Activated CD8-positive, alpha-beta memory T cell treated with anti-CD3 and anti-CD28 coated beads for 48 hours (primary cell): ENCODE measurements at places on chromosomes 3 and 15.

- no peak for DNase-seq
Observed at GRCh38 chr3:183541235-183541655, 14.3 kb downstream of the KLHL6 start.

- DNase-seq, result no peak
Observed at GRCh38 chr15:41039121-41039520, 77.0 kb downstream of the INO80 start.

- no peak for DNase-seq
Observed at GRCh38 chr15:70742928-70743327, 20.4 kb downstream of the UACA start.

DNA sequence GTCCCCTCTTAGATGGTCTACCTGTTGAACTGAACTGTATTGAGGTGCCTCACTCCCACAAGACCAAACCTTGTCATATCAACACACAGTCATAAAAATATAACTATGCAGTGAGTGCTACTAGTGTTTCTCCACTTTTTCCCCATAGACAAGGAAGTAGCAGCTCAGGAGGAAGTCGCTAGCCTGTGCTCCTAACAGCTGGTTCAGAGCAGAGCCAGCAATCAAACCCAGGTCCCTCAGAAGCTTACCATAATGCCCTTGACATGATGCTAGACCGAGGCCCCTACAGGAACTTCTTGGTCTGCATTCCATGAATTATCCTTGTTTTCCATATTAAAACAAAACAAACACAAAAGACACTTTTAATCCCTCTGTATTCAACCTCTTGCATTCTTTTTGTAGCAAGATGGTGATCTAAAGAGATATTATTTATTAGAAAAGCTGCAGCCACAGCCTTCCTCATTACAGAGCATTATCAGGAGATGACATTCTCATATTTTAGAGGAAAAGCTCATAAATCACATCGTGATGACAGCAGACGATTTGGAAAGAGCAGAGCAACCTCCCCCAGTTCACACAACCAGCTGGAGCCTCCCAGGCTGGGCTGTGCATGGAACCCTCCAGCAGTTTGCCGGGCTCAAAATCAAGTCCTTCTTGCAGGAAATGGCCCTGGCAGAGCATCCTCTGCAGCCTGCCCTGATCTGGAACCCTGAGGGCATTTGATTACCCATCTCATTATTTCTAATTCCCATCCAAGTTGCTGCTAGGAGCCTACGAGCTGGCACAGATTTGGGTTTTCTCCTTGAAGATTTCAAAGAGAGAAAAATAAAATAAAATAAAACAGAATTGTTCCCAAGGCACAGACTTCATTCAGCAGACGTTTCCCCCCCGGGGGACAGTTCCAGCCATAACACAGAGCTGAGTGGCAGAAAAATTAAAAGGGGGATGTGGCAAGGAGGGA lies 118.8 kb downstream of the SRGAP3 start:
- no peak for DNase-seq

DNA sequence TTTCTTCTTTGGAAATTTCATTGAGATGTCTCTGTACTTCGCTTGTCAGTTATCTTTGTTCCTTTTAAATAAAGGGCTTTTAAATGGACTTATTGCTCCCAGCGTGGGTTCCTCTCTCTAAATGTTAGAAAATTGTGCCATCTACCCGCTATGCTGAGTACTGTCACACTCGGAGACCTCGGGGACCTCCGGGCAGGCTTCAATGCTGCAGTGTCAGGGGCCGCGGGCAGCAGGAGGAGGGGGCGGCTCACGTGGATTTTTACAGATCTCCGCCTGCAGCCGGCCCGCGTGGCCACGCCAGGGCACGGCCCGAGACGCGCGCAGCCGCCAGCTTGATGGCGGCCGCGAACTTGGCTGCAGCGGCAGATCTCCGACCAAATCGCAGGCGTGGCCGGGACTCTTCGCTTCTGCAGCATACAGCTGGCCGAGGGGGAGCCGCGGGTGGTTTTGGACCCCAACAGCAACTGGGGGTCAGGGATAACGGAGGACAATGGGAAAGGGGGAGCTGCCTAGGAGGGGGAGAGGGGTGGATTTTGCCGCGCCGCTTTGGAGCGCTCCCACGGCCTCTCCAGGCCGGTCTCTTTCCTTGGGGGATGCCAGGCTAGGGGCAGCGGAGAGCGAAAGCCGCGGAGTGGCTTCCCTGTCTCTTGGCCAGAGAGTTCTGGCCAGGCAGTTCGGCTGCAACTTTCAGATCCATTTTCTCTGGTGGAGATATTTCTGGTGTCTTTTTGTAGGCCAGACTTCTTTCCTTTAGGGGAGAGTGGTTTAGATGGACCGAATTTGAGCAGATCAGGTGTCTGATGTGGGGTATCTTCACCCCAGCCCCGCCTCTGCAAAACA lies 15.3 kb downstream of the NR2F2 start:
- no peak for DNase-seq
